Thoracic aorta (tissue), 2 donors: ENCODE measurements at places on chromosomes 11 and 22. TPM values are rescaled to one million over a fixed set of nuclear protein-coding genes. Genes with fewer than 3 reads are reported as not detected.

- DNase-seq = no peak
Observed at GRCh38 chr11:66107600-66108510, 37.8 kb downstream of the PACS1 start.

DNA sequence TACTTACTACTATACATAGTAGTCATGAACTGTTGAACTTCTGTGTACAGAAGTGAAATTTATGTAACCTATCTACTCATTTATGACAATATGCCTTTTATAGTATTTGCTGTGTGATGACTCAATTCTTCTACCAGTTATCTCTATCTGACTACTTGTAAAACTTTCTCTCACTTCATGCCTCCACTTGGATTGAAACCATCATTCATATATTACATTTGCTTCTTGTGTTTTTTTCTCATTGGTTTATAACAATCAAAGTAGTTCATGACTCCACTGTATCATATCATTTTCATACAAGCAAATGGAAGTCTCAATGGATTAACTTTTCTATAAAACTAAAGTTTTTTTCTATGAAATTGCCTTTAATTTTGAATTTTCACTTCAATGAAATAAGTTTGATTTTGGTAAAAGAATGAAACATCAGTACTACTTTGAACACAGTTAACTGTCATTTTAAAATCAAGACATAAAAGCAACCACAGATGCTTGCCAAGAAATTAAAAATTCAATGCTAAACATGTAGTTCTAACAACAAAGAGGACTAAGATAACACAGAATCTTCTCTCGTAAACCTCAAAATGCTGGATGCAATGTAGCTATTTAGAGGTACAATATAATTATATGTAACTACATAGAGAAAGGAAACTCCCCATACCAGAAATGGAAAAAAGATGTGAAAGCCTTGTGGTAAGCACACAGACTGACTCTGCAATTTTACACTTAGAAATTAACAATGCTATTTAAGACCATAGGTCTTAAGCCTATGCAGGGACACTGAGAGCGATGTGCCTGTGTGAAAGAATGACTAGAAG, 27.6 kb upstream of the EXPH5 start:
- no peak for DNase-seq

- DNase-seq = no peak
Observed at GRCh38 chr22:50489363-50490243, 2.9 kb downstream of the MIOX start.

- no peak for DNase-seq
Observed at GRCh38 chr11:3803726-3804495, 4.4 kb upstream of the PGAP2 start.

DNA sequence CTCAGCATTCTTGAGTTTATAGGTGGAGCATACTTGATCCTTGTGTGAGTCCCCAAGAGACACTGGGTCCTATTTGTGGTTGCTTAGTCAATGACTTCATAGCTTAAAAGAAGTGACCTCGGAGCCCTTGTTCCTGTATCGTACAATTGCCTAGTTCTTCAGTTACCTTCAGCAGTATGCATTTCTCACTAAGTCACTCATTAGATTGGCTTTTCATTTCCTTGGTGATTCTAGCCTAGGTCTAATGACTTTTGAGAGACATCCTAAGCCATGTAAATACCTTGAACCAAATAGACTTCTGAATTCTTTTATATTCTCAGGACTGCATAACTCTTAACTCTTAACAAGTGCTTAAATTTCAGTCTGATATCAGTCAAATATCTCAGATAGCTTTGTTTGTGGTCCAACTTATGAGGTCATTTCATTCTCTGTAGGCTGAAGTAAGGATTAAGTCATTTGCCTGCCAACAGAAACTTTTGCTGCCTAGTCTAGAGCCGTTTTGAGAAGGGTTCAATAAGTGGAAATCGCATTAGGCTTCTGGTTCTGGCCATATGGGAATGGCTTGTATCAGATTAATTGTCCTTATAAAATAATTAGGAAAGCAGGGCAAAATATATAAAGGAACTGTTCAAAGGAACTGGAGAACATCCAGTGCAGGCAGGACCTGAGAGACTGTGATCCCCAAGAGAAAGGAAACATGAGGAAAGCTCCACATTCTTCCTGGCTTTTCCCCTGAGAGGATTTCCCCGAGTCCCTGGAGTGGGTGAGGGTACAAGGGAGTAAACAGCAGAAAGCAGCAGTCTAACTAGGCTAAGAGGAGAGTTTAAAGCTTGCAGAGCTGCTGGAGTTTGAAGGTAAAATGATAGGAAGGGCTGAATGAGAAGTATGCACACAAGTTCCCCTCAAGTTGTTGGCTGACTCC, 39.9 kb downstream of the TRAF6 start:
- no peak for DNase-seq

BAD gene
- total RNA-seq = 83.8 TPM

- no peak for DNase-seq
Observed at GRCh38 chr11:78654071-78654470, 79.4 kb upstream of the NARS2 start.
